ENCODE measurements at places on chromosomes 1 and 21.

DNA sequence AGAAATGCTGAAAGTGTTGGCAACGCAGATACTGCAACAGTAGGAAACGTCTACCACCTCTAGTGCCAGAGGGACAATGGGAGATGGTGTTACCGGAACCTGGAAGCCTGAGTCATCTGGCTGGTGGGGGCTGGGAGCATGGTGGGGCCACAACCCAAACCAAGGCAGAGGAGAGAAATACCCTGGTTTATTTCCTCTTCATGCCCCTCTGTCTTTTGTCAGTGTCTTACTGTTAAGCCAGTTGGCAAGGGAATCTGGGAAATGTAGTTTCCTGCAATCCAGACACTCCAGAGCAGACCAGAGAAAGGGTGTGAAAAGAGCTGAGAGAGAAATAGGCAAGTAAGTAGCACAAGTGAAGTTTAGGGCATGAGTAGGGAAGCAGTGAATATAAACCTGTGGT lies 14.8 kb downstream of the DNTTIP2 start:
- no peak for DNase-seq

GRCh38 chr21:14300074-14300473 lies 82.9 kb downstream of the HSPA13 start:
- no peak for DNase-seq

- DNase-seq = no peak
These were observed 558.6 kb upstream of the ADGRL2 start for GRCh38 chr1:81242103-81242502.

GRCh38 chr1:59393211-59394180 lies 96.6 kb downstream of the FGGY start:
- no peak for DNase-seq

- DNase-seq = no peak
These were observed 32.4 kb downstream of the SLC35F3 start for GRCh38 chr1:233936842-233937241.

DNA sequence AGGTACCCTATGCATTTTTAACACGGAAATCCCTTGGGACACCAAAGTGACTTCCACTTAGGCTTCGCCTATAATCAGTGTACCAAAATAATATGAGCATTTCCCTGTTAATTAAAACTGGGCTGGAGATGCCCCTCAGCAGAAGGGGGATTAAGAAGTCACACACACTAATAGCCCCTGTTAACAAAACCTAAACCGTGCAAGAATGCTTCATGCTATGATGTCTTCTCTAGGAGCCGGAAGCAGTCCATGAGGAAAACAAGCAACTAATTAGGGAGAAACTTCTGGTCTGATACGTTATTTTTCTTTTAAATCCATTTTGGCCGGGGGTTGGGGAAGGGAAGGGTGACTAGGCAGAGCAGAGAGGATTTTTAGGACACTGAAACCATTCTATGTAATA lies 123.4 kb downstream of the ESRRG start:
- no peak for DNase-seq

- no peak for DNase-seq
These were observed 1102.5 kb downstream of the AMY1C start for GRCh38 chr1:104852151-104852550.

DNA sequence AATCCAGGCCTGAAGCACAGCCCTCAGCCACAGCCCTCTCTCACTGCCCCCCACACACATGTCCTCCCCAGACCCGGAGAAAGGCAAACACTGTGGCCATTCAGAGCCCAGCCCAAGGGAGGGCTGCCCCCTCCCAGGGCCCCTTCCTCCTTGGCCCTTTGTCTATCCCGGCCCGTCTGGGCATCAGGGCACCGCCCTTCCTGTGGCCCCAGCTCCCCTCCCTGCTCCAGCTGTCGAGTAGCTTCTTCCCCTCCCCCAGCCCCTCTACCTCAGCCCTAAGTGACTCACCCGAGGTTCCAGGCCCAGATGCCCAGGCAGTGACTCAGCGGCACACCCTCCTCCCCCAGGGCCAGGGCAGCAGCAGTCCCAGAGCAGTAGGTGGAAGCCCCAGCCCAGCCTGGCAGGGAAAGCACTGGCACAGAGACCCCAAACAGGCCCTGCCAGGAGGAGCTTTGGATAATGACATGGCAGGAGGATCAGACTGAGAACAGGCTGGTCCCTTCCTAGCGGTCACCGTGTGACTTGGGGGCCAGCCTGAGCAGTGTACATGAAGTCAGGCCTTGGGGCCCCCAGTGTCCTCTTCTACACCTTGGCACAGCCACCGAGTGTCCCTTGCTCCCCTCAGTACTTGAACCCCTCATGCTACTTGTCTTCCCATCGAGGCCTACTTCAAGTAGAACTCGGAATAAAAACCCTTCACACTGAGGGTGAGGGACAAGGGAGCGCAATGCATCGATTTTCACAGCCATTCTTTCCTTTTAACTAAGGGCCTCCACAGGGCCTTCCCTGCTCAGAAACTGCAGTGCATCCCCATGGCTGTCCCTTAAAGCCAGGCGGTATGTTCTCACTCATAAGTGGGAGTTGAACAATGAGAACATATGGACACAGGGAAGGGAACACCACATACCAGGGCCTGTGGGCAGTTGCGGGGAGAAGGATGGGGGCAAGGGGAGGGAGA lies 1.0 kb upstream of the S100A2 start:
- peak; percentile 99 for DNase-seq

DNA sequence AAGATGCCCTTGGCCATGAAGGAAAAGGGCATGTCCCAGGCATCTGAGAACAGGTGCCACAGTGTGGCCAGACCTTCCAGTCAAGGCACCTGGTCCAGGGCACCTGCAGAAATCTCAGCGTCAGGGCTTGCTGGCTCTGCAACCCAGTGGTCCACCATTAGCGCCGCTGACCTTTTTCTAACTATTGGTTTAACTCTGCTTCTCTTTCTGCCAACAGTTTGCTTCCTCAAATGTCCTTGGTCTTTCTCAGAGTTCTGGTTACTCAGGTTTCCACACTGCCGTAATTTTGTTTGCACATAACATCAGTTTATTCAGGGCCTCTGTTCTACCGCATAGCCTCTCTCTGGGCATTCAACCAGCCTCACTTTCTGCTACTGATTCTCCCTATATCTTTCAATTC lies 16.5 kb upstream of the FYB2 start:
- no peak for DNase-seq

DNA sequence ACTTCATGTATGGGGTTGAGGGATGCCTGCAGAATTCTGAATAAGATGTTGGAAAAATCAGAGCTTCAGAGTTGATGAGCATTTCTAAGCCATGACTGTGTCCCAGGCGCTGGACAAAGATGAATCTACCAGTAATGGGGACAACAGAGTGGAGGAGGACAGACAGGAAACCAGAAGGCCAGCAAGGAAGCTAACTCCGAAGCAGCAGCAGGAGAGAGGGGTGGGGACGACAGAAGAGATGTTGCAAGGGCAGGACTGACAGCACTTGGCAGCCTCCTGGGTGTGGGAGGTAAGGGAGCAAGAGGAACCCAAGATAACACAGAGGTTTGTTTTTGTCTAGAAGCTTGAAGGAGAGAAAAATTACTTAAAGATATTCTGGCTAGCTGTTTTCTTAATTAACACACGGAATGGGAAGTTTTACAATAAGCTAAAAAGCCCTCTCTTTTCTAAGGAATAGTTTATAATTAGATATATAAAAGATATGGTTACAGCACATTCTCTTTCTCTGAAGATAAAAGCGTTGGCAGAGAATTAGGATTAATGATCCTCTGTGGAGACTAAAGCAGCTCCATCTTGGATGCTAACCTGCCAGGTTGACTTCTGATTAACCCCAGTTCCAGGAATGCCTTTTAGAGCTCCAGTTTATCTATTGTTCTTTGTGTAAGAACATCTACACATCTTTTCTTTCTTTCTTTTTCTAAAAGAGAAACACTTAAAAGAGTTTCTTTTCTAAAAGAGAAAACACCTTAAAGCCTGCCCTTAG lies 92.7 kb downstream of the TENT5C start:
- DNase-seq = no peak

GRCh38 chr1:187032982-187033692 lies 204.4 kb downstream of the PLA2G4A start:
- no peak for DNase-seq

GRCh38 chr21:42236014-42236413 lies 17.1 kb downstream of the ABCG1 start:
- no peak for DNase-seq

DNA sequence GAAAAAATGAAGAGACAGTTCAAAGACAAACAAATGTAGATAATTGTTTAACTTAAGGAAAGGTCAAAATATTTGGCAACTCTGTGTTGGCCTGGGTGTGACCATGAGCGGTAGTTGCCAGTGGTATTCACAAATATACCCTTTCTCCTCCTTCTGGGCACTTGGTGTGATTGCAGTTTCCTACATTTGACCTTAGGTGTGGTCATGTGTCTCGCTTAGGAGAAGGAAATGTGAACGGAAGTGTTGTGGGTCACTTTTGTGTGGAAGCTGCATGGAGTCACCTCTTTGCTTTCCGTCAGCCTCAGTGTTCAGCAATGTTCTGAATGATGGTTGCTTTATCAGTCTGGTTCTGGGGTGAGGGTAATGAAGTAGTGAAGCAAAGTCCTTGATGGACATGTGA lies 3.4 kb upstream of the PCSK9 start:
- DNase-seq = no peak

GRCh38 chr1:71296551-71297134 lies 215.8 kb upstream of the ZRANB2 start:
- no peak for DNase-seq

- DNase-seq = no peak
These were observed 7.8 kb downstream of the F11R start for GRCh38 chr1:161013131-161013487.

DNA sequence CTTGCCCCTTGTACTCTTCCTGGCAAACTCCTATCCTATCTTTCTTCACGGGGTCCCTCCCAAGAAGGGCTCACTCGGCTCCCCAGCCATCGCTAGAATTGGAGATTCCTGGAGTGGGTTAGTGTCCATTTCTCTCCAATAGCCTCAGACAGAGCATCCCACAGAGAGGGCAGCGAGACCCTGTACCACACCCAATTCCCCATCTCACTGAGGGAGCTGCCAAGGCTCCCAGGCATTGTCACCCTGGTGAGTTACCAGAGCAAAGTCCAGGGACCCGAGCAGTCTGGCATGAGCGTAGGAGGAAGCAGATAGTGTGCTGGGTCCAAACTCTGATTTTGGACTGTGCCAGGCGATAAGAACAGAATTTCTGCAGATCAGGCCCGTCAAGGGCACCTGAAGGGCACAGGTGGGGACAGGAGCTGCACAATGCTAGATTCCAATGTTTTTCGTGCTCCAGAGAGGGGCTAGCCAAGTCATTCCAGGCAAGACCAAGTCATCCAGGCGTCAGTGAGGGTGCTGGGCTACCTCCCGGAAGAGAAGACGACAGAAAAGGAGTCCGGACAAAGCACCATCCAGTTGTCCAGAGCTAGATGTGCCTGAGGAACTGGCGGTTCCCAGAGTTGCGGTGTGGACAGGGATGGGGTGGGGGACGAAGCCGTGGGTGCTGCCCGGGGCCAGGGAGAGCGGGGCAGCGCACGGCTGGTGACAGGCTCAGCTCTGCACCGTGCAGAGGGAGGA lies 15.3 kb downstream of the AKR7A3 start:
- no peak for DNase-seq

DNA sequence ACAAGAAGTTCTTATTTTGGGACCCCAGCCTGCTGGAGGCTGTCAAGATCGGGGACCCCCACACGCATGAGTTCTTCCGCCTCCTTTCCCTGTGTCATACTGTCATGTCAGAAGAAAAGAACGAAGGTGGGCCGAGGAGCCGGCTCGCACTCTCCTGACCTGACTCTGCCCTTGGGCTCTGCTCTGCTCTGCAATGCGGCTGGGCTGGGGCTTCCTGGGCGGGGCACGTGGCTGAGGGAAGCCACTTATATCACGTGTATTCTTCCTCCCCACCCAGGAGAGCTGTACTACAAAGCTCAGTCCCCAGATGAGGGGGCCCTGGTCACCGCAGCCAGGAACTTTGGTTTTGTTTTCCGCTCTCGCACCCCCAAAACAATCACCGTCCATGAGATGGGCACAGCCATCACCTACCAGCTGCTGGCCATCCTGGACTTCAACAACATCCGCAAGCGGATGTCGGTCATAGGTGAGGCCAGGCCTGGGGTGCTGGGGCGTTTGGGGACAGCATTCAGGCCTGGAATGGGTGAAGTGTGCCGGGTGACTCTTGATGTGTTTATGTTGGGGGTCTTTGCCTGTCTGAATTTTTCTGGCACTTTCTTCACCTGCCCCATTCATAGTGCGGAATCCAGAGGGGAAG lies 17.6 kb downstream of the ATP8B2 start:
- no peak for DNase-seq

DNA sequence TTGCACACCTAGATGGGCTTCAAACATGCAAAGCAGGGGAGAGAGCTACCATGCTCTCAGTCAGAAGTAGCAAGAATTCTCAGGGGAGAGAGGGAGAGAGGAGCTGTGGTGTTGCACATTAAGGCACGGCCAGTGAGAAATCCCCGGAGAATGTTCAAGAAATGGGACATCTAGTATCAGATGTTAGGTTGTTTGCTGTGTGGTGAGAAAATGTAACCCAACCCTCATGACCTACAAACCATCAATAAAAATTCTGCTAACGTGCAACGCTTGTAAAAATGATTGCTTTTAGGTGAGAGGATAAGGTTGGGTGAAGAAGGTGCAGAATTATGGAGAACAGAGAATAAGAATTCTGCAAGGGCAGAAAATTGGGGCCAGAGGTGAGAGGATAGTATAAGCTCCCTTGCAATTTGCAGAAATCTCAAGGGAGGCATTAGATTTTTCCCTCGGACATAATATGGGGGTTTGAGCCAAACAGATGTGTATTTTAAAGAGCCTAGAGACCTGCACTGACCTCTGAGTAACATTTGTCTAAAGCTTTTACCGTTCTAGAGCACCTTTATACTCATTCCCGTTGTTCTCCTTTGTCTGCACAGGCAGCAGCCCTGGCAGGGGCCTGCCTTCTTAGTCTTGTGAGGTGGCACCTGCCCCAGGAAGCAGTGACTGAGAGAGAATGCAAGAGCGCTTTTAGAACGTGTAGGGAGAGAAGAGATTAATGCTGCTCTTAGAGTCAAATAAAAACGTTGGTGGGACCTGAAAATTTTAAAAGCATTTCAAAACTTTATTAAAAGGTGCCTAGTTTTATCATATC lies 25.4 kb upstream of the KIAA0040 start:
- no peak for DNase-seq

GRCh38 chr1:100769323-100769722 lies 49.8 kb downstream of the VCAM1 start:
- DNase-seq = no peak

DNA sequence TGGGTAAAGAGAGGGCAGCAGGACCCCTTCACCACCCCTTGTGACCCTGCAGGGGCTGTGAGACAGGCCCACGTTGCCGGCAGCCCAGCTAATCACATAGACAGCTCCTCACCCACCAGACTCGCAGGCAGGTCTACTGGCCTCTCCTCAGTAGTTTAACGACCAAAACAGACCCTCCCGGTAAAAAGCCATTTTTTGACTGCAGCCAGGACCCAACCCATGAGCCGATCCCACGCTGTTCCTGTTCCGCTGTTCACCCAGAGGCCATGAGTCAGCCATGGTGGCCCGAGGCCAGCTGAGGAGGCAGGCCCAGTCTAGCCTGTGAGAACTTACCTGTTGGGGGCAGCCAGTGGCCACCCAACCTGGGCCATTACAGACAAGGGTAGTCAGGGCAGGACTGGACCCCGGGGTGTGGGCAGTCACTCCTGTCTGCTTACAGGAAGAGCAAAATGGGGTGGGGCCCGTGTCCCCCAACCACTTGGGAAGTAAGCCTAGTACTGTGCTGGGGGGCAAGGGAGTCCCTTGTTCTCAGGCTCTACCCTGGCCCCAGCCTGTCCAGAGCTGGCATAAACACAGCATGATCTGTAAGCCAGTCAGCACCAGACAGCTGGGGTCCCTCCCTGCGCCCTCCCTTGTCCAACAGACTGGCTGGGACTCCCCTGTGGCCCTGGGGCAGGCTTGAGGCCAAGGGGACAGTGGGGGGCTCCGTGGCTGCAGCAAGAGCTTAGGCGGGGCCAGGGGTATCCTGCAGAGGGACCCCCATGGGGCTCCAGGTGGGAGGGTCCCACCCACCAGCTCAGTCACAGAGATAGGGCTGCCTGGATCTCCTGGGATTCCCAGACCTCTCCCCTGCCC lies 61.9 kb downstream of the WNT9A start:
- no peak for DNase-seq
